NCI-H1436 treated with DMSO at 0.1 percent for 48 hours (cell line): ENCODE measurements at places on chromosomes 2 and 18.

- no peak for DNase-seq
Measured at GRCh38 chr2:228474466-228474865, 293.0 kb upstream of the SPHKAP start.

- DNase-seq, result no peak
Measured at GRCh38 chr2:24586955-24587354, 95.9 kb downstream of the NCOA1 start.

- DNase-seq, result no peak
Measured at GRCh38 chr2:141694180-141694579, 436.6 kb downstream of the LRP1B start.

DNA sequence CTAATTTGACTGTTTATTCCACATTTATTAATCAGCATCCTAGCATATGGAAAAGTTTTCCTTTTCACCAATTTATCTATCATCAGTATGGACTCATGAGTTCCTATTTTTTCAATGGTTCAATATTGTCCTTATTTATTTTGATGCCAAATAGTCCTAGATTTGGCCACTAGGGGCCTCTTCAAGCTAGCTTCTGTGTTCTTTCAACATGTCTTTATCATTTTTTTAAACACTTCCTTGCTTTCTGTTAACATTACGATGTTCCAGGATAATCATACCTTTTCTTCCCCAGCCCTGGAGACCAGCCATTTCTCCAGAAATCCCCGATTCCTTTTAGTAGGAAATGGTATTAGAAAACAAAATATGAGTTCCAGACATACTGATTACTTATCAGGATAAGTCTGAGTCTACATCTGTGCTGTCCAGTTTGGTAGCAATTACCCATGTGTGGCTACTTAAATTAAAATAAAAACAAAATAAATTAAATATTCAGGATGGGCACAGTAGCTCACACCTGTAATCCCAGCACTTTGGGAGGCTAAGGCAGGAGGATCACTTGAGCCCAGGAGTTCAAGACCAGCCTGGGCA is 70.6 kb downstream of the RPE start:
- no peak for DNase-seq

GRCh38 chr2:224584785-224585210 is 365 bp downstream of the CUL3 start:
- DNase-seq, result no peak

DNA sequence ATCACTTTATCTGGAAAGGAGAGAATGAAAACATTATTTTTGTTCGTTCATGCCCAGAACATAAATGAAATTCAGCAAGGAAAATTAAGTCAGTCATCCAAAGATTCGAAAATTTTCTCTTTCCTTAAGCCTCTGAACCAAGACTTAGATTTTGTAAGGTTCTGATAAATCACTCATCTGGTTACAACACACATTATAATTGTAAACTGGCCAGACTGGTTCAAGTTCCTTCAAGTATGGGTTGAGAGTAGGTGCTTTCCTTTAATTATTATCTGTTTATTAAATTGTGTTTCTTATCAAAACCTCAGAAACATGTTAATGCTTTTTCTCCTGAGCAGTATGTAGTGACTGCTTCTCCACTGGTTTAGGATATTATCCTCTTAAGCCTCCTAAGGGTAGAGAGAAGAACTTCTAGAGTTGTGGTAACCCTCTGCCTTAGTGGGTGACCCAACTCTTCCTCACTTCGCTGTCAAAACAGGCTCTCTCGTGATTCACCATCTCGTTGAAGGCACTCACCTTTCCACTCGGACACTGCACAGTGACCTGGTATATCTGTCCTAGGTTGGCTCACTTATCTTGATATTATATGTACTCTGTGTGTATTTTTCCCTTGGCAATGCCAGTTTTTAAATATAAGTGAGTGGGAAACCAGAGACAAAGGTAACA is 325.9 kb downstream of the PAX3 start:
- no peak for DNase-seq

DNA sequence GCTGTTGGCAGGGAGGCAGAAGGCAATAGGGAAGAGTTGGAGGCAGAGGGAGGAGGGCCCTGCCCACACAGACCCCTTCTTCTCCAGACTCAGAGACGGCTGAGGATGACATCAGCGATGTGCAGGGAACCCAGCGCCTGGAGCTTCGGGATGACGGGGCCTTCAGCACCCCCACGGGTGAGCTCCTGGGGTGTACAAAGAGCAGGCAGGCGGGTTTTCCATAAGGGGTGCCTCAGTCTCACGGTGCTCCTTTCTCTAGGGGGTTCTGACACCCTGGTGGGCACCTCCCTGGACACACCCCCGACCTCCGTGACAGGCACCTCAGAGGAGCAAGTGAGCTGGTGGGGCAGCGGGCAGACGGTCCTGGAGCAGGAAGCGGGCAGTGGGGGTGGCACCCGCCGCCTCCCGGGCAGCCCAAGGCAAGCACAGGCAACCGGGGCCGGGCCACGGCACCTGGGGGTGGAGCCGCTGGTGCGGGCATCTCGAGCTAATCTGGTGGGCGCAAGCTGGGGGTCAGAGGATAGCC is 10.0 kb downstream of the SPEG start:
- DNase-seq, result no peak

DNA sequence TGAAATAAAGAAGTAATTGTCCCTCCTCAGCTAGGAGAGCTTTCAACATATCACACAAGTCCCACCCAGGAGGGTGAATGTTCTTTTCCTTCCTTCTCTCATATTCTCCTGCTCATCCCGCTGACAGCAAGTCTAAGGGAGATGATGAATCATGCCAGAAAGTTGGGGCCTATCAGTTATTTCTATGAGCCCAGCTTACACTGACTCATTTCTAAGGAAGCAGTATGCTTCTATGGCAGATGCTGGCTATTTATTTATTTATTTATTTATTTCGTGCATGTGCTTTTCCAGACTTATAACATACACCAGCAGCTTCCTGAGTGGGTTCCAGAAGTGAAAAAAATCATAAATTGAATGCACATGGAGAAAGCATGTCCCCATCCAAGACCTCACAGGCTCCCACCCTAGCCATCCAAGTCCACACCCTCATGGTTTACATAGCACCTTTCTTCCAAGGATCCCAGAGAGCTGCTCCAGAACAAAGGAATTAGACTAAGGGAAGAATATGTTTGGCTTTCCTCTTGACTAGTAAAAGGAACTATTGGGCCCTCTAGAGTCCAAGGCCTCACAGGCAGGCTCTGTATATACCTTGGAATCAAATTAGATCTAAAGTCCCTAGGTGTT is 1074.2 kb upstream of the ZEB2 start:
- no peak for DNase-seq

DNA sequence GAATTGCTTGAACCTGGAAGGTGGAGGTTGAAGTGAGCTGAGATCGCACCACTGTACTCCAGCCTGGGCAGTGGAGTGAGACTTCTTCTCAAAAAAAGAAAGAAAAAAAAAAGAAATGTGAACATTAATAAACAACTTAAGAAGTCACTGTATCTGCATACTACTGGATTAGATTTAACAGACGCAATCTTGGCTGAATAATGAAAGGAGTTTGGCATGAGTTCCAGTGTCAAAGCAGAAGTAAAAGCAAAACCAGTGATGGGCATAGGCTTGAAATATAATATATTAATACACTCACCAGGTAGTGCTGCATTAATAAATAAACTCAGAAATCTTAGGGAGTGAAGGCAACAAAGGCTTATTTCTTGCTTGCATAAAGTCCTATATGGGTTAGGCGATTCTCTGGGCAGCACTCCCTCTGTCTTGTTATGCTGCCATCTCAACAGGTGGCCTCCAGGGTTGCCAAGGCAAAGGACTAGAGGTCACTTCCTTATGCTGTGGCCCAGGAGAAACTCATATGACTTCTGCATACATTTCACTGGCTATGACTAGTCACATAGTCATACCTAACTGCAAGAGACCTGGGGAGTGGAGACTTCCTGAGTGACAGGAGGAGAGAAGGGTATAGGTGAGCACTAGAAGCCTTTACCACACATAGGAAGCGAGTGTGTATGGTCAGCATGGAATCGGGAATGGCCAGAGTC is 296.2 kb upstream of the SPRED2 start:
- no peak for DNase-seq

GRCh38 chr18:58592223-58593214 is 36.4 kb downstream of the ALPK2 start:
- no peak for DNase-seq

DNA sequence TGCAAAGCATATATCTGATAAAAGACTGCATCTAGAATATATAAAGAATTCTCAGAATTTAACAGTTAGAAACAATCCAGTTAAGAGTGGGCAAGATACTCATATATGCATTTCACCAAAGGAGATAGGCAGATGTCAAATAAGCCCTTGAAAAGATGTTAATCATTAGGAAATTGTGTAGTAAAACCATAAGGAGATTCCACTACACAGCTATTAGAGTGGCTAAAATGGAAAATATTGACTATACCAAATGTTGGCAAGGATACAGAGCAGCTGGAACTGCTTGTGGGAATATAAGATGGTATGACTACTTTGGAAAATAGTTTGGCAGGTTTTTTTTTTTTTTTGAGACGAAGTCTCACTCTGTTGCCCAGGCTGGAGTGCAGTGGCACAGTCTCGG is 59.5 kb downstream of the CAB39 start:
- DNase-seq, result no peak

DNA sequence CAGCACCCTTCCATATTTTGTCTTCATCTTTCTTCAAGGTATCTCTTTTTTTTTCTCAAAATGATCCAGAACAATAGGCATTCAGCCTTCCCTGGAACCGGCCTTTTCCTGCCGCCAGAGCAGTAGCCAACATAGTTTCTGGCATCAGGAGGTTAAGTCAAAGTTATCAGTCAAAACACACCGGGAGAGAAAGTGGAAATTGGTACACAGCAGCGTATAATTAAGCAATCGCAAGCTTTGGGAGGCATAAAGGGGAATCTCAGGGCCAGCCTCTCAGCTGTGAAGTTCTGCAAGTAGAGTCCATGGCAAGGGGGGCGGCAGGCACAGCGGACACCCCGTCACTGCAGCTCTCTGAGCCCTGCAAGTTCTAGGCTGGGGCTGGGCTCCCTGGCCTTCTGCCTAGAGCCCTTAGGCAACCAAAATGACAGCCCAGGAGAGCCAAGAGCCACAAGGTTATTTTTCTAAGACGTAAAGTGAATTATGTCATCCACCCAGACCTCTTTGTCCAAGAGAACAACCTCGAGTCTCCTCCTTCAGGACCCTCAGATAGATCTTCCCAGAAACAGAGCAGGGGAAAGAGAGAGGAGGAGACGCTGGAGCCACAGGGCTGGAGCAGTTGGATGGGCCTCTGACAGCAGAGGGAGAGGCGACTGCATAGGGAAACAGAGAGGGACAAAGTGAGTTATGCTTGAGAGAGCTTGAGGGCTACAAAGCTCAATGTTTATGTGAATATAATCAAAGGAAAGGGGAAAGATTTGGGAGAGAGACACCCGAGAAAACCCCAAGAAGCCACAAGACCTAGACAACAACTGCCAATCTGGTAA is 114.7 kb downstream of the BCL2L11 start:
- no peak for DNase-seq

- no peak for DNase-seq
Measured at GRCh38 chr2:201872591-201872990, 66.3 kb downstream of the CDK15 start.

DNA sequence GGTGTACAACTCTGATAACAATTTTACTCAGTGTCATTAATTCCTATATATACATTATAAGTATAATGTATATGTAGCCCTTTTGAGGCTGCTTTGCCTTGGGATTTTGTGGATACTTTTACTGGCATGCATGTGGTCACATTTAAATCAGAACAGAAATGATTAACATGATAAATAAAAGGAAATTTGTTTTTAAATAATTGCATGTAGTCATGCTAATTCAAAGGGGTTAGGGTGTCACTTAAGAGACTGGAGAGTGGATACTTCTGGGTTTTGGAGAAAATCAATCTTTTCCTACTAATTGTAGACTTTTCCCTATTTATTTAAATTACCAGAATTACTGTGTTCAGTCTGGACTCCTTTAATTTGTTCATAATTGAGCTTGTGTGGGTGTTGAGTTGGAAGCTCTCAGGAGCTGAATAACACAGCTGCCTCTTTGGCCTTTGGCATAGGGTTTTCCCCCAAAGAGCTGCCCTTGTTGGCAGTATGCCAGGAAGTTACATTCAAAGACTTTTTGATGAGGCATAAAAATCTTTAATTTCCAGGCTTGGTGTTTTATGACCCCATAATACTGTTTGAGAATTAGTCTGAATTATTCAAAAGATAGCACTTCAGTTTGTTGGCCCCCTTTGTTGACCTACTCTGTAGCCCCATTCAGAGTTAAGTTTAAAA is 484.7 kb upstream of the NRP2 start:
- no peak for DNase-seq

DNA sequence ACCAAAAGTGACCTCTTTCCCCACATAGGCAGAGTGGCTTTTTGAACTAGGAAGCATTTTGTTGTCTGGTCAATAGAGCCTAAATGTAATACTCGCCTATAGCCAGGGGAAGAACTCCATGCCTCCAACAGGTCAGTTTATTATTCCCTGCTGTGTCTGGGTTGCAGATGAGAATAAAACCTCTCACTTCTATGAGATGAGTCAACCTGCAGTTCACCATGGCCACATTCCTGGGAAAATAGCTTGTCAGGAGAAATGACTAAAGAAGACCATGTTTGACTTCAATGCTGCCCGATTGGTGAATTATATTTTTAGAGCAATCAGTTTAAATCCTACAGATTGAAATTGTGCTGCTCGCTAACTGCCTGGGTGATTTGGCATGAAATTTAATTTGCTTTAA is 46.7 kb upstream of the LRRTM1 start:
- no peak for DNase-seq

- DNase-seq, result no peak
Measured at GRCh38 chr2:215811003-215811402, 202.3 kb downstream of the MREG start.

- DNase-seq, result no peak
Measured at GRCh38 chr2:24915796-24916195, 4.2 kb downstream of the ADCY3 start.

DNA sequence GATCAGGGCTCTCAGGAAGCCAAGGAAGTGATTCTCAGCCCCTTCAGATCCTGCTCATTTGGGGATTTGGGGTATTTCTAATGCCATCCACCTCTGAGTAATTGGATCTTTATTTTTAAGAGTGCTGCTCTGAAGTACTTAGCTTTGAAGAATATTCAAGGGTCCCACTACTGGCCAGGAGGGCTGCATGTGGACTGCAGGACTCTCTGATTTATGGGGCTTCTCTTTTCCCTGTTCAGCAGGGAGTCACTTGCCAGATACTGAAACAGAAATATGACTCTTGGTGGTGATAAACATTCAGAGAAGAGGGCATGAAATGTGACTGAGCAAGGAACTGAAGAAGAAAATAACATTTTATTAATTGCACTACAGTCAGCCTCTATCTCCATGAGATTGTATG is 138.5 kb downstream of the MTX2 start:
- DNase-seq, result no peak

DNA sequence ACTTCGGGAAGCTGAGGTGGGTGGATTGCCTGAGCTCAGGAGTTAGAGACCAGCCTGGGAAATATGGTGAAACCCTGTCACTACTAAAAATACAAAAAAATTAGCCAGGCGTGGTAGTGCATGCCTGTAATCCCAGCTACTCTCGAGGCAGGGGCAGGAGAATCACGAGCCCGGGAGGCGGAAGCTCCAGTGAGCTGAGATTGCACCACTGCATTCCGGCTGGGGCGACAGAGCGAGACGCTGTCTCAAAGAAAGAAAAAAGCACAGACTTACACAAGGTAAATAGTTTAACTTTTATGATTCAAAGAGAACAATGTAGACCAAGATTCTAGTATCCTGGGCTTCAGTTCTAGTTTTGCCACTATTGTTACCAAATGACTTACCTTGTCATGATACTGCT is 37.4 kb downstream of the NCKAP1 start:
- DNase-seq, result no peak
